Activated T-helper 1 cell treated with Interleukin-2 at 50 U/mL for 16 hours (primary cell): ENCODE measurements at places on chromosomes 3 and 15.

- no peak for DNase-seq
These were observed 21.8 kb upstream of the BDH1 start for GRCh38 chr3:197577366-197578074.

DNA sequence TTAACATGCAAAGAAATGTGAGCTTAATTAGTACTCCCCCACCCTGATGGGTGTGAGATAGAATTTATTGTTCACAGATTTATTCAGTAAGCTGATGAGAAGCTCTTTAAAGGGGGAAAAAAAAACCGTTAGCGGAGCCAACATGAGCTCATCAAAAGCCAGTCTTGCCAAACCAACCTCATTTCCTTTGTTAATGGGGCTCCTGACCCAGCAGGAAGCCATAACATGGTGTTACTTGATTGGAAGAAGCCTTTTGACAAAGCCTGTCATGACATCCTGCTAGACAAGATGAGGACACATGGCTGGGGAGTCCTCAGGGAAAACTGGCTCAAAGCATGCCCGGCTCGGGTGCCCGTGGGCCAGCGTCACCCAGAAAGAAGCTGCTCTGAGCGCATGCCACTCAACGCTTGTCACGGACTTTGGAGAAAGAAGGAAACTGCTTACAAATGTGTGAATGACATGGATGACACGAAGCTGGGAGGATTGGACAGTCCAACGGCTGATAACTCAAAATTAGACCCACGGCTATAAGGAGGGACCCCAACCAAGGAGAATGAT, 64.6 kb downstream of the SLCO2A1 start:
- DNase-seq, result no peak

GRCh38 chr3:40557575-40558161, 32.9 kb downstream of the ZNF621 start:
- no peak for DNase-seq

GRCh38 chr3:14001136-14001535, 121.3 kb upstream of the WNT7A start:
- DNase-seq, result no peak

- no peak for DNase-seq
These were observed 118.3 kb upstream of the MRPS22 start for GRCh38 chr3:139225548-139225947.

- DNase-seq, result no peak
These were observed 699.8 kb downstream of the NR2F2 start for GRCh38 chr15:97030251-97030650.

DNA sequence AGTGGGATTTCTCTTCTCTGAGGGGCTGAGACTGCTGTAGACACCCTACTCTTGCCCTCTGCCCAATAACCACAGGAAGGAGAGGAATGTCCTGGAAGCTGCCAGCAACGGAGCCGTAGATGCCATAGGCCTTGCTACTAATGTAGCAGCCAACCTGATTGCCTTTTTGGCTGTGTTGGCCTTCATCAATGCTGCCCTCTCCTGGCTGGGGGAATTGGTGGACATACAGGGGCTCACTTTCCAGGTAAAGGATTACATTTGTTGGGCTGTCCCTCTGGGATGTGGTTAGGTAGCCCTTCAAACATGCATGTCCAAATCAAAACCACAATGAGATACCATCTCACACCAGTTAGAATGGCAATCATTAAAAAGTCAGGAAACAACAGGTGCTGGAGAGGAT, 16.1 kb downstream of the SLC28A2 start:
- DNase-seq, result no peak

- no peak for DNase-seq
These were observed 161.0 kb downstream of the NAALADL2 start for GRCh38 chr3:175020101-175020500.

GRCh38 chr15:96186105-96186504, 144.4 kb upstream of the NR2F2 start:
- DNase-seq, result no peak

GRCh38 chr15:38421069-38421690, 32.7 kb upstream of the FAM98B start:
- no peak for DNase-seq

DNA sequence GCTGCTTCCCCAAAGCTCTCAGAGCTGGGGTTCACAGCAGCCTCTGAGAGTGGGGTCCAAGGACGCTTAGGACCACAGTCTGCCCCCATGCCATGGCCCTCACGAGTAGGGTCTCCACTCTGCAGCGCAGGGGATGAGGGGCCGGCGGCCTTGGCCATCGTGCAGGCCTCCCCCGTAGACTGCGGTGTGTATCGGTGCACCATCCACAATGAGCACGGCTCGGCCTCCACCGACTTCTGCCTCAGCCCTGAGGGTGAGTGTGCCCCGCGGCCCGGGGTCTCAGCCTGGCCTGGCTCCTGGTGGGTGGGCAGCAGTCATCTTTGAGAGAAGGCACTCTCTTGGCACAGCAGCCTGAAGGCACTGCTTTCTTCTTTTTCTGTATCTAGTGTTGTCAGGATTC, 24.8 kb upstream of the SLC28A1 start:
- no peak for DNase-seq

DNA sequence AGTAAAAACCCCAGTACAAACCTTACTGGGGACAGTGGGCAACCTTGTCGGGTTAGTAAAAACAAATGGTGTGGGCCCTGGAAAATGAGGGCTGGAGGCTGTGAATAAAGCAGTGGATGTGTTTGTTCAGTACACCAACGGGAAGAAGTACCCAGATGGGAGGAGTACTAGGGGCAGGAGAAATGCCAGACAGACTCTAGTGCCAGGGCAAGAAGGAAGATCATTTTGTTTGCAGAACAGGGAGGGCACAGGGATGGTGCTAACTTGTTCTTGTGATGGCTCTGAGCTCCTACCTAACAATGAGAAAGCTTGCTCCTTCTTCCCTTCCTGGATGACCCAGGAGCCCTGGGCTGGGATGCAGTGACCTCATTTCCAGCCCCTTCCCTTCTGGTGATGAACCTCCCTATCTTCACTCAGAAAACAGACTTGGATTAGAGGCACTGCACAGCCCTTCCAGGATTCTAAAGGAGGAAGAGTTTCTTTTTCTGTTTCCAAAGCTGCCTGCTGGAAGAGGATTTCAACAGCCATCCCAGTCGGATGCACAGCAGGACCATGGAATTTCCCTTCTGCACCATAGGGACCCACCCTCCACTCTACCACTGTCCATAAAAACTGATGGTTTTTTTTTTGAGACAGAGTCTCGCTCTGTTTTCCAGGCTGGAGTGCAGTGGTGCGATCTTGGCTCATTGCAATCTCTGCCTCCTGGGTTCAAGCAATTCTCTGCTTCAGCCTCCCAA, 6.1 kb downstream of the RASSF1 start:
- no peak for DNase-seq

- no peak for DNase-seq
These were observed 21.6 kb downstream of the CPN2 start for GRCh38 chr3:194329583-194329965.

DNA sequence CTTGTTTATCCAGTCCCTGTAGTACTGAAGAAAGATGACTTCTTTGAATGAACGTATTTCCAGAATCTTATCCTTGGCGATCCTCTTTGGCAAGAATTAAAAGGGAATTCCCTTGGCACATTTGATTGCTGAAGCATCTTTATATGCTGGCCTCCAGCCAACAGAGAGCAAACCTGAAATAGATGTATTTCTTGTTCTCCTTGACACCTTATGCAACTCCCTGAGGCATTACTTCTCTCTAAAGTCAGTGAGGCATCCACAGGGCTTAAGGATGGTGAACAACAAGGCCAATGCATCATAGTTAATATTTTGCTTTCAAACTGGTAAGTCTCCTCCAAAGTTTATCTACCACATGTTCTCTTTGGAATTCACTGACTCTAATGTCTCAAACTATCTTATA, 450.9 kb upstream of the THRB start:
- no peak for DNase-seq

DNA sequence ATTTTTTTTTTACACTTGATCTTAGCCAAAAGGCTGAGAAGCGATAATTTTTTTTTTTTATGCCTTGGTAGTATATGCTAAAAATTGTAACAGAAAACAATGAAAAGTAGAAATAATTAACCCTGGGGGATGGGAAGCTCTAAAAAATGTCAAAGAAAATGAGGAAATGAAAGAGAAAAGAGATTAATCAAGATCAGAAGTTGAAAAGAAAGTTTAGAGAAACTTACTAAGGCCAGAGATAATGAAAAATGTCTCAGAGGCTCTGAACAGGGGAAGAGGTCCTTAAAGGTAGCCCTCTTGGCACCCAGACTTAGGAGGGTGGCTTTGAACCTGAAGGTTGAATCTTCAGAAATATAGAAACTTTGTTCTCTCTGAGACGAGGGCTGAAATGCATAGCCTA, 58.6 kb upstream of the ZBED2 start:
- no peak for DNase-seq

- DNase-seq, result no peak
These were observed 2.5 kb downstream of the HACD2 start for GRCh38 chr3:123582315-123582714.
